ENCODE measurements at places on chromosomes 5 and 9.
A peak's percentile ranks its signal among the peaks of the same experiment; 100 is the strongest.

DNA sequence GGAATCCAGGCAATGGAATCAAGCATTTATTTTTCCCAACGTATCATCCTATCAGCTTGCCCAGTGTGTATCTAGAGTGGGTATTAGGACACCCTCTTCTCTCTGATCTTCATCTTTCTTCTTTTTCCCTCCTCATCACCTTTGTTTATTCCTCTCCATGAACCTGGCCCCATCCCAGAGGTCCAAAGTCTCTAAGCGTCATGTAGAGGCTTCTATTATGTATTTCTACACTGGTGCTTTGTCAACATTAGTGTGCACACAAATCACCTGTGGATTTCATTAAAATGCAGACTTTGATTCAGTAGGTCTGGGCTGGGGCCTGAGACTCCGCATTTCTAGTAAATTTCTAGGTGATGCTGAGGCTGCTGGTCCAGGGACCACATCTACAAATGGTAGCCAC is 19.8 kb upstream of the PIP5K1B start:
- DNase-seq = no peak

DNA sequence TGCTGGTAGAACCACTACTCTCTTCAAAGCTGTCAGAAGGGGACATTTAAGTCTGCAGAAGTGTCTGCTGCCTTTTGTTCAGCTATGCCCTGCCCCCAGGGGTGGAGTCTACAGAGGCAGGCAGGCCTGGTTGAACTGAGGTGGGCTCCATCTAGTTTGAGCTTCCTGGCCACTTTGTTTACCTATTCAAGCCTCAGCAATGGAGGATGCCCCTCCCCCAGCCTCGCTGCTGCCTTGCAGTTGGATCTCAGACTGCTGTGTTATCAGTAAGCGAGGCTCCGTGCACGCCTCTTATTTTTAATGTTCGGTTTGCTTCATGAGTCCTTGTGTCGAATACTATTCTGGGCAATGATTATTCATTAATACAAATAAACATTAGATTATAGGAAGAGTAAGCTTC is 3.1 kb upstream of the SLC27A6 start:
- DNase-seq = no peak

- no peak for DNase-seq
These were observed 277.5 kb downstream of the PBX3 start for GRCh38 chr9:126024581-126025230.

- no peak for DNase-seq
These were observed 83.5 kb downstream of the FSTL4 start for GRCh38 chr5:133528841-133529240.

- DNase-seq = no peak
These were observed 70.4 kb downstream of the MVB12B start for GRCh38 chr9:126397056-126397455.

DNA sequence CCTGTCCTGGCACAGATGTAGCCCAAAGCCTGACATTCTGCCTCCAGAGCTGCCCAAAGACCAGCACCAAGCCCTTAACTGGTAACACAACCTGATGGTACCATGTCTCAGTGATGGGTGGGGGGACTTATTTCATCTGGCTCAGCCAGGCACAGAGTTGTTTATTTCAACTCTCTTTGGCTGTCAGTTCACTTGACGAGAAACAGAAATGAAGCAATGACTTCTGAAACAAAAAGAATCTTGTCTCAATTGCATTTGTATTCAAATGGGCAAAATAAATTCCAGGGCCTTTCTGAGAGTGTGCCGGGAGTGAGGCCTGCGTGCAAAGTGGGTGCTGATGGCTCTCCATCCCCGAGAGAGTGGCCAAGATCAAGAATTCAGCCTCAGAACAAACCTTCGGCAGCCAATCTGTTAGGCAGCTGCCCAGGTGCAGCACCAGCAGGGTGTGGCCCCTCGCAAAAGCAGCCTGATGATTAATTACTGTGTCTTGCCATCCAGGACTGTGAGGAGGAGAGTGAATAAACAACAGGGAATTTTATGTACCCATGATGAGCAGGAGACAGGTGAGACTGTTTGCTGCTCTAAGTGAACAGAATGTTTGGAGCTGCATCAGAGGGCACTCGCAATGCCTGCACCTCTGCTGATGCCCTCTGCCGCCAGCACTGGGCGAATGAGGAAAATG is 238.0 kb downstream of the HSPA4 start:
- DNase-seq = no peak

DNA sequence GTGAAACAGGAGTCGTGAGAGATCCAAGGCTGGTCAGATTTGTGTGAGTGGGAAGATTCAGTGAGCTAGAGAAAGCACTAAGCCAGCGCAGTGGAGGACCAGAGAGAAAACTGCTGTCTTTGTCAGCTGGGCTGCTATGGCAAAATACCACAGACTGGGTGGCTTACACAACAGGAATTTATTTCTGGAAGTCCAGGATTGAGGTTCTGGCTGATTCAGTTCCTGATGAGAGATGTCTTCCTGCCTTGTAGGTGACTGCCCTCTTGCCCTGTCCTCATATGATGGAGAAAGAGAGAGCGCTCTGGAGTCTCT is 24.2 kb upstream of the ANKRD33B start:
- DNase-seq = no peak

GRCh38 chr9:104555521-104555920 is 13.4 kb upstream of the OR13C8 start:
- no peak for DNase-seq

- no peak for DNase-seq
These were observed 29.6 kb upstream of the UBAC1 start for GRCh38 chr9:135990468-135991429.

DNA sequence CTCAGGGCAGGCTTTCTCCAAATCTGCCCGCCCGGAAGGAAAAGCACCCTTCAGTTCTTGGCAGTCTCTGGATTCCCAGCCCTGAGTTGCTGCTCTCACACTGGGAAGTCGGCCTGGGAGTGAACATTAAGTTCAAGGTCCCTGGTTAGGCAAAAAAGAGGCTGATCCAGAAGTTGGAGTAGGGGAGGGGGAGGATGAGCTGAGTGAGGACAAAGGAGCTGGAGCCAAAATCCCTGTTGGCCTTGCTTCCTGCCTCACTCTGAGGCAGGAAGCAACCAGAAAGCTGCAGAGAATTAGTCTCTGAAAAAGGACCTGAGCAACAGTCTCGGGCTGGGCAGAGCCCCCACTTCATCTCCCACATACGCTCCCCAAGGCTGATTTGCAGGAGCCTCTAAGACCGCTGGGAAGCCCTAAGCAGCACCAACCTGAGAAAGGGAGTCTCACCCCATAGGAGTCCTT is 15.0 kb upstream of the RPS14 start:
- no peak for DNase-seq

- no peak for DNase-seq
These were observed 97.8 kb upstream of the IQGAP2 start for GRCh38 chr5:76305269-76305668.

DNA sequence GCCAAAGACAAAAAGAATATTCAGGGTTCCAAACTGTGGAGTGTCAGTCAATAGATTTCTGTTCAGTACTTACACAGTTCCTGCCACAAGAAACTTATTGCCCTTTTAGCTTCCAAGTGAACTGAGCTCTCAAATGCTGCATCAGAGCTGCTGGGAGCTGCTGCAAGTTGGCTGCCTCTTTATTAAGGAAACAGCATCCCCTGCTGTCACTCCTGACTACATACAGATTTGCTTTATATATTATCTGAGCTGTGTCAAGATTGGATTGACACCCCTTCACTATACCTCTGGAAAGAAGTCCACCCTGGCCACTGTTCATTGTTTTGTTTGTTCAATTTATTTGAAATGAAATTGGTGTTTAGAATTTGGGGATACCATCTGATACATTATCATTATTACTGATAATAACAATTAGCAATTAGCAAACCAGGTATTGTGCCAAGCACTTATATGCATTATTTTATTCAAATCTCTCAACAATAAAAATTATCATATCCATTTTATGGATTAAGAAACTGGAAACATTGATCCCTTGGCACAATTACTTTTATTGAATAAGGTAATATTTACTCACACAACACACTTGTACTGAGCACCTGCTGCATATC is 16.4 kb upstream of the C5orf58 start:
- DNase-seq = peak; percentile 60

GRCh38 chr9:116308076-116308475 is 154.5 kb downstream of the PAPPA start:
- no peak for DNase-seq

- peak; percentile 21 for DNase-seq
These were observed 51.5 kb upstream of the MAP3K1 start for GRCh38 chr5:56763711-56764466.

- no peak for DNase-seq
These were observed 22.5 kb downstream of the ABO start for GRCh38 chr9:133252301-133253020.

GRCh38 chr5:169933616-169934015 is 46.7 kb downstream of the INSYN2B start:
- DNase-seq = no peak

DNA sequence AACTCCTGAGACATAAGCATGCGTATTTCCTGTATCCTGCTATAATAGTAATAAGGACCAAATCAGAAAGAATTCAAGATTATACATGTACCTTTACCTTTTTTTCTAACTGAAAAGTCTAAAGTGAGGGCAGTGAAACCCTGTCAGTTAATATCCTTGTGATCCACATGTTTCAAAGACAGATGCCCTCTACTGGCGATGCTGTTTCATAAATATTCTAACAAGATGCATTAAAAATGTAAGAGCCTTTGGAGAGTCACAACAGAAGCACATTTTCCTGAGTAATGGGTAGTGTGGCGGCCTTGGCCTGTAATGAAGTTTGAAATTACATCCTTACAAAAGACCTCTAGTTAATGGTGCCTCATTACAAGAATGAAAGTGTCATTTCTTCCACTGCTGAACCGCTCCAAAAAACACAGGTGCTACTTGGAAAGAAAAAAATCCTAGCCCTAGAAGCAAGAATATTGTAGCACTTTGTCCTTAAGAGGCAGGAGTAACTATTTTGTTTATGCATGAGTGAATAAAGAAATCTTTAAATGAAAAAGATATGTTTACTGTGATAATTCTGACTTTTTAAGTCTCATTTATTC is 232.6 kb downstream of the EPB41L4A start:
- no peak for DNase-seq

DNA sequence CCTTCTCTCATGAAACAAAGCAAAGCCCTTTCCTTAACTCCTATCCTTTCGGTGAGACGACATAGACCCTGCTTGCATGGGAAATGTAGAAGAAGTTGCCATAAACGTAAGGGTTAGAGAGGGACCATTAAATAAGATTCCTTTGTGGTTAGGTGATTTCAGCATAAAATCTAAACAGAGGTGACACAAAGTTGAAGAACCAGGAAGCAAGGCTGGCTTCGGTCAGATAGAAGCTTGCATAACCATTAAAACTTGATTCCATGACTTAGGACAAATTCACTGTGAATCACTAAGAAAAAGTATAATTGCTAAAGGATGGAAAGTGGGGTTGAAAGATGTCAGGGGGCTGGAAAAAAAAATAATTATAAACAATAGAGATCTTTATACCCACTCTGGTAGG is 30.9 kb upstream of the ABLIM3 start:
- DNase-seq = no peak

DNA sequence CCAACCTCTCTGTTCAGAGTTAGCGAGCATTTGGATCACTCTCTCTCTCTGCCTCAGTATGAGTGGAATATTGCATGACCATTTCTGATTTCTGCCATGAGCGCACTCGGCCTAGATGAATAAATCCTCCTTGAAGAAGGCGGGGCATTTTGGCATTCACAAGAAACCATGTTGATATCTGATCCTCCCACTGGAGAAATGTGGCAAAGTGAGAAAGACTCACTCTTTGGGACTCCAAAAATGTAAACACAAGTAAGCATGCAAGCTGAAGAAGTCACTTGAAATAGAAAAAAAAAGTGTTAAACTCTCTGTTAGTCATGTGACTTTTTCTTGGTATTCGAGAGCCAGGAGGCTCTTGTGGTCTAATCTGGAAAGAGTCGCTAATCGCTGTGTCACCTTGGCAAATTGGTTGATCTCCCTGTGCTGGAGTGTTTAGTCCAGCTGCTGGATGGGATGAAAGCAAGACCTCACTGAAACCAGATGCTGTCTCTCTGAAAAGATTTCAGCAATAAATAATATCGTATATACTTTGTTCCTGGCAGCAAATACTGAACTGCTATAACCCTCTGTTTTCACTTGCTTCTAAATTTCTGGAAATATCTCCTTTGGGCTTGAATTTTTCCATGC is 95.5 kb downstream of the GHR start:
- DNase-seq = no peak

GRCh38 chr9:5950261-5950660 is 59.6 kb downstream of the MLANA start:
- DNase-seq = no peak

- no peak for DNase-seq
These were observed 19.1 kb upstream of the DELE1 start for GRCh38 chr5:141904551-141904950.

- DNase-seq = no peak
These were observed 11.8 kb upstream of the COL5A1 start for GRCh38 chr9:134629586-134630392.

Measured in COLO829 (cell line).